ENCODE measurements at places on chromosomes 5 and 9.

DNA sequence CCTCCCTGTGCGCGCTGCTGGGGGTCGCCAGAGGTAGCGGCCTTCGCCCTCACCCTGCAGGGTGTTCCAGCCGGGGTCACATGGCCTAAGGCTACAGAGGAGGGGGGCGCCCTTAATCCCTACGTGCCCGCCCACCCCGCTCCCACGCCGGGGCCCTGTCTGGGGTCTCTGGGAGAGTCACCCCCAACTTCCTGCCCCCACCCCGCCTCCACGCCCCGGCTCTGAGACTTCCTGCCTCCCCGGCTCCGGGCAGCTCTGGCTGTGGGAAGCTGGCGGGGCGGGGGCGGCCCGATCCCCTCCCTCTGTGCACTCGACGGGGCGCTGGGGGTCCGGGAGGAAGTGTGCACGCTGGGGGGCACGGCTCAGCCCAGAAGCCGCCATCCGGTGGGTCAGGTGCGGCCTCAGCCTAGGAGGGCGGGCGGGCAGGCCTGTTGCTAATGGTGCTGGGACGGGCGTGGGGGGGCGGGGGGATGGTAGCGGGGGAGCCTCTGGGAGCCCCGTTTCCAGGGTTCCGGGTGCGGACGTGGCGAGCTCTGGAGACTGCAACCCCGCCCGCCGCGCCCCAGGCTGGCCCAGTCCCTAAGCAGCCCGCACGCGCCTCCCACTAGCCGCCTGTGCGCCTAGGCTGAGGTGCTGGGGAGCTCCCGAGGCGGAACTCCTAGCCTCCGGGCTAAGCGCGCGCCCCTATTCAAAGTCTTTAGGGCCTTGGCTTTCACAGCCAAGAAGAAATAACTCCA is 61.6 kb downstream of the CXXC5 start:
- no peak for DNase-seq

GRCh38 chr5:9337928-9338595 is 207.8 kb downstream of the SEMA5A start:
- no peak for DNase-seq

GRCh38 chr9:25990376-25990775 is 312.1 kb upstream of the TUSC1 start:
- no peak for DNase-seq

DNA sequence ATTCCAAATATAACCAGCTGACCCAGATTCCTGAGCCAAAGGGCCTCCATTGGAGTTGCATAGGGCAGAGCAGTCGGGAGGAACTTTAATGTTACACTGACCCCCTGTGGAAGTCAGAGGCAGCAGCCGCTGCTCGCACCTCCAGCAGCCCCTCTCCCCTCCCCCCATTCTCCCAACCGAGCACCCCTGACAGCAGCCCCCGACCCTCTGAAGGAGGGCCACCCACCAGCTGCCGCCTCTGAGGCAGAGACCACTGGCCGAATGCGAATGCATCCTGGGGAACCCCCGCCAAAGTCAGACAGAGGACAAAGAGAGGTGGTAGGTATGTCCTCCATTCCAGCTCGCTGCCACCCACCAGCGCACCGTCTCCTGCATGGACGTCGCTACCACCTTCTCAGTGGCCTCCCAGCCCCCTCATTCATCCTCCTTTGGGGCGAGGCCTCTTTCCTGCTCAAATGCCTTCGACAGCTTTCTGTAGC is 231.0 kb downstream of the CDK5RAP2 start:
- no peak for DNase-seq
